ENCODE measurements at places on chromosomes 12 and 14.

GRCh38 chr14:93231129-93231979, 24.3 kb downstream of the UBR7 start:
- no peak for DNase-seq

DNA sequence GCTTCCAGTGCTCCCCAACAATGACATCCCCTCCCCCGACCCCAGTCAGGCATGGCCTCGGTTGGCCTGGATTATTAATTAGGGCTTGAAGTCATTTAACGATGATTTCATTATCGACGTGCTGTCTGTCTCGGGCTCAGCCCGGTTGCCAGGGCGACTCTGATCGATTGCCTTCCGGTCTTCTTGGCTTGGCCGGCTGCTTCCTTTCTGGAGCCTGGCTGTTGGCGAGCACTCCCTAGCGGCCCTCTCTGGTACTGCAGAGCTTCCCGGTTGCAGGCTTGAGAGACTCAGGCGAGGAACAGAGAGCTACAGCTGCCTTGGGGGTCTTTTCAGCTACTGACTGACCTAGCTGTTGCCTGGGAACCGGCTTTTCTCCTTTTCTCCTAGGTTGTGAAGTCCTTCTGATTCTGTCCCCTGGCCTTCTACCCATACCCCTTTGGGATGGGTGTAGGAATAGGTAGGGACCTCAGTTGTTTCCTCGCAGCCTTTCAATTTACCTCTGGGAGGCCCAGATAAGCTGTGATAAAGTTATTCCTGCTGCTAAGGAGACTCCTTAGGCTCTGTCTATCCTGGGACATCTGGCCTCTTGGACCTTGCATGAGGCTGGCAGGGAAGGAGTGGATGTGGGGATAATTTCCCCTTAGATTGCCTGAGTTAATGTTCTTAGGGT, 5.5 kb upstream of the CISTR start:
- peak; percentile 85 for DNase-seq

GRCh38 chr12:17528394-17528793, 561.6 kb downstream of the RERGL start:
- no peak for DNase-seq

DNA sequence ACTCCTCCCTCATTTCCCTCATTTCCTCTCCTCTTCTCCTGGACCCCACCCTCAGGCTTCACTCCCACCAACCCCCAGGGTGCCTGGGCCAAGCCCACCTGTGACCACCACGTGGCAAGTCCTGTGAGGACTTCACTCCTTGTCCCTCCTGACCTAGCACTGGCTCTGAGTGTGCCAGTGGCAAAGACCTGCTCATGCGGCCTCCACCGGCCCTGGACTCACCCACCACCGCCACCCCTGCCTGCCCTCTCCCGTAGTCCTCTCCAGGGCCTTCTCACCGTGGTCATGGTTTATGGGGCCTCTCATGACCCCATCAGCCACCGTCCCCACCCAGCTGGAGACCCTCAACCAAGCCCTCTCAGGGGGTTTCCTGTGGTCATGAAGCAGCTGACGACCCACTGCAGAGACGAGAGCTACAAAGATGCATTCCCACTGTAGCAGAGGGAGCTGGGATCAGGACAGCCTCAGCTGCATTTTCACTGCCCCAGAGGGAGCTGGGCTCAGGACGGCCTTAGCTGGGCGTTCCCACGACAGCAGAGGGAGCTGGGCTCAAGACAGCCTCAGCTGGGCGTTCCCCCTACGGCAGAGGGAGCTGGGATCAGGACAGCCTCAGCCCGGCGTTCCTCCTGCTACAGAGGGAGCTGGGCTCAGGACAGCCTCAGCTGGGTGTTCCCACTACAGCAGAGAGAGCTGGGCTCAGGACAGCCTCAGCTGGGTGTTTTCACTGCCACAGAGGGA, 3.2 kb upstream of the C14orf180 start:
- DNase-seq = no peak

GRCh38 chr14:100340423-100340813, 17.3 kb downstream of the SLC25A47 start:
- DNase-seq = no peak

DNA sequence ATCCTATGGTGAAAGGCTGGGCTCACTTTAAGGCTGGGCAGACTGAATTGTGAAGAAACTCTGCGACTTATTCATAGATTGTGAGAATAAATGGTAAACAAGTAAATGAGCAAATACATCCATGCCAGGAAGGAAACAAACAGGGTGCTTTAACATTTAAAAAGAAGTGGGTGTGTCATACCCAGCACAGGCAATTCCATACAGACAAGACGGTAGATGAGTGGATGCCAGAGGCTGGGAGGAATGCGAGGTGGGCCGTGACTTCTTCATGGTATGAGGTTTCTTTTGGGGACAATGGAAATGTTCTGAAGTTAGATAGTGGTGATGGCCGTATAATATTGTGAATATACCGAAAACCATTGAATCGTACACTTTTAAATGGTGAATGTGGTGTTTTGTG, 49.8 kb upstream of the CDKN3 start:
- DNase-seq = no peak

GRCh38 chr14:30417121-30417520, 141.8 kb upstream of the G2E3 start:
- no peak for DNase-seq

GRCh38 chr12:88413646-88414045, 166.6 kb downstream of the KITLG start:
- DNase-seq = no peak

- DNase-seq = no peak
These were observed 10.1 kb upstream of the RAB35 start for GRCh38 chr12:120126635-120127005.

DNA sequence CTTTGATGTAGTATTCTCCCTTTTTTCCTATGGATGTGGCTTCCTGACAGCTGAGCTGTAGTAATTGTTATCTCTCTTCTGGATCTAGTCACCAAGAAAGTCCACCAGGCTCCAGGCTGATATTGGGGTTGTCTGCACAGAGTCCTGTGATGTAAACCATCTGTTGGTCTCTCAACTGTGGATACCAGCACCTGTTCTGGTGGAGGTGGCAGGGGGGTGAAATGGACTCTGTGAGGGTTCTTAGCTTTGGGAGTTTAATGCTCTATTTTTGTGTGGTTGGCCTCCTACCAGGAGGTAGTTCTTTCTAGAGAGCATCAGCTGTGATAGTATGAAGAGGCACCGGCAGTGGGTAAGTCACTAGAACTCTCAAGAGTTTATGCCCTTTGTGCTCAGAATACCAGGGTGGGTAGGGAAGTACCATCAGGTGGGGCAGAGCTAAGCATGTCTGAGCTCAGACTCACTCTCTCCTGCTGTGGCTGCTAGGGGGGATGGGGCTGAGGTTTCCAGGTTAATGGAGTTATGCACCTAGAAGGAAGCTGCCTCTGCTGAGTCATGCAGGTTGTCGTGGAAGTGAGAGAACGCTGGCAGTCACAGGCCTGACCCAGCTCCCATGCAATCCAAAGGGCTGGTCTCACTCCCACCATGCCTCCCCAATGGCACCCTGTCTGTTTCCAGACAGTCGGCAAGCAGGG, 3.0 kb upstream of the TAS2R14 start:
- DNase-seq = no peak

GRCh38 chr12:117580718-117581062, 219.3 kb upstream of the NOS1 start:
- no peak for DNase-seq

DNA sequence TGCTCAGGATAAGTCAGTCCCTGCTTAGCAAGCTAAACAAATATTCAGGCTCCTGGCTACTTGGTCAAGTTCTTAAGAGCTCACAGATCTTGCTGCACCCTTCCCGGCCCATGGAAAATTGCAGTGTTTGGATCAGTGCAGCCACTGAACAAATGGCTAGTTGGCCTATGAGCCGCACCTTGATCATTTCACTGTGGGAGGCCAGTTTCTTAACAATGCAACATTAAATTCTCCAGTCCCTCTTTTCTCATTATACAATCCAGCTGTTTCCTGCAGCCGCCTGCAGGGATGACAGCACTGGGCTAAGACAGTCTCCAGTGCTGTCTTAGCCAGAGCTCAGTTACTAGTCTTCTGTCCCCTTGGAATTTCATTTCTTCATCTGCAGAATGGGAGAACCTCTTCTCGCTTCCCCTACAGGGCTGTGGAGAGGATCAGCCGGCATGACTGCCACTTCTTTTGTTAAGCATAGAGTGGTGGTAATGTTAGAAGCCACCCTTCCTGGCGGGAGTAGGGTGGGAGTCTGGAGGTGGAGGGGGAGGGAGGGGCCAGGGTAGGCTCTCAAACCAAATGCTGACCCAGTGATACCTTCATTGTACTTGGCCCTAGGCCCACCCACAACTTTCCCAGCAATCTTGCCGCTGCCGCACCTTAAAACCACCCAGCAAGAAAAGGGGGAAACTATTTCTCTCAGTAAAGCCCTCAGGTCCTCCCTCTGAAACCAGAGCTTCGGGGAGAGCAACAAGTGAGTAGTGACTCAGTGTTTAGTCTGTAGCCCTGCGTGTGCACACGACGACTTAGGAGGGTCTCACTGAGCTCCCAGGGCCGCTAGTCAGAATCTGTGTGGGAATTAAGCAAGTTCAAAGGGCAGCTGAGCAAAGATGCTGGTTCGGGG, 145.7 kb downstream of the NUAK1 start:
- DNase-seq = no peak

DNA sequence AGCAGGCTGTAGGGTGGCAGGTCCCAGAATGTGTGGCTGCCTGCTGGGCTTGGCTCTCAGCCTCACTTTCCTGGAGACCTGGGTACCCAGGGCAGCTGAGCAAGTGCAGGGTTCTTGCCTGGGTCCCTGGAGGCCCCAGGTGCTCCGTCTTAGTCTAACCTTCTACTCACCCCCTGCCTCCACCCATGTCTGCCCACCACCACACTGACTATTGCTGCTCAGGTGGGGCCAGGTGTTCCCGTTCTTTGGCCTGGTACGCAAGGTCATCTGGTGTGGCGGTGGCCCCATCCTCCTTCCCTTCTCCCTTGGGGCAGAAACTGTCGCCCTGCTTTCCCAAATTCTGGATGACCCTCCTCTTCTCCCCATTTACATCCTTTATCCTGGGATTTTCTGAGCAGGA, 319.9 kb downstream of the TMEM121 start:
- no peak for DNase-seq

Data from activated CD4-positive, alpha-beta T cell treated with anti-CD3 and anti-CD28 coated beads, Interleukin-2, Interleukin-4, amounts not matched to agents 100 ng/mL and 50 ng/mL, durations not matched to agents 16 hours and 8 hours (primary cell).